BE2C (cell line): ENCODE measurements at places on chromosomes 4 and X.
A peak's percentile ranks its signal among the peaks of the same experiment; 100 is the strongest.

- DNase-seq = peak; percentile 99
These were observed at the start of gene UGDH for GRCh38 chr4:39527296-39528060. Gene UGDH (minus strand): TSS chr4:39527439. CDS start chr4:39521512, 5,927 bp downstream.

DNA sequence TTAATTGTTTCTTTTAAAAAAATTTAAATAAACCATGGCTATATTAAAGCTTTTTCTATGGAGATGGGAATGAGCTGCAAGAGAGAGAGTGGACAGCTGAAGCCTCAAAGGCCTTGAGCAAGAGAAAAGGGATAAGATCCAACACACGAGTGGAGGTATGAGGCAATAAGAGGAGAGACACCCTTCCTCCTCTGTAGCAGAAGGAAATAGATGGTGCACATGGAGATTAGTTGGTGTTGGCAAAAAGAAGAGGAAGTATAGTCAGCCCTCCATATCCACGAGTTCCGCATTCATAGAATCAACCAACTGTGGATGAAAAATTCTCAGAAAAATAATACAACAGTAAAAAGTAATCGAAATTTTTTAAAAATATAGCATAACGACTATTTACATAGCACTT, 3.2 kb downstream of the CXorf38 start:
- no peak for DNase-seq

DNA sequence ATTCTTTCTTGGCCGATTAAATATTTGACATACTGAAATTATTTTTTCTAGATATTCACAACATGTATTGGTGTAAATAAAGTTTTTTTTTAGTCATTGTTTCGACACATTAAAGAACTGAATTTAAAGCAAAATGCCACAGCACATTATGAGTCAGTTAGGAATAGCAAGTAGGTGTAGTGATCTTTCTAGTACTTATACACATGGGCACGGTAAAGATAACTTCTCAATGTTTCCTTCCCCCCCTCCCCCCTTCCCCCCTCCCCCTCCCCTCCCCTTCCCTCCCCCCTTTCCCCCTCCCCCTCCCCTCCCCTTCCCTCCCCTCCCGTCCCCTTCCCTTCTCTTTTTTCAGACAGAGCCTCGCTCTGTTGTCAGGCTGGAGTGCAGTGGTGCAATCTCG, 1269.9 kb downstream of the ADGRL3 start:
- DNase-seq = no peak

- no peak for DNase-seq
These were observed 106.3 kb downstream of the FAM53A start for GRCh38 chr4:1577822-1578217.

GRCh38 chr4:10226756-10227155, 110.2 kb upstream of the WDR1 start:
- no peak for DNase-seq

DNA sequence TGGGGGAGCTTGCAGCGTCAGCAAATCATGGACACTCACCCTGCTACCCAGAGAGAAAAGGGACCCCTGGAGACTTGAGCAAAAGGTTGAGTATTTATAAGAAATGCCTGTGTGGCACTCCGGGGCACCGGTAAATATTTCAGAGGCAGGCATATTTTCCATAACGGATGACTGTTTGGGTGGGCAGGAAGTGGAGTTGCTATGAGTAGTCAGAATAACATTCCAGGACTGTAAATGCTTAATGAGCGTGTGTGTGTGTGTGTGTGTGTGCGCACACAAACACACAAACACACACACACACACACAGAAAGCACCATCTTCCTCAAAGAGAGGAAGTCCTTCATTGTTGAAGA, 74.6 kb downstream of the MXRA5 start:
- DNase-seq = no peak

GRCh38 chr4:138405934-138406567, 163.9 kb upstream of the SLC7A11 start:
- no peak for DNase-seq

DNA sequence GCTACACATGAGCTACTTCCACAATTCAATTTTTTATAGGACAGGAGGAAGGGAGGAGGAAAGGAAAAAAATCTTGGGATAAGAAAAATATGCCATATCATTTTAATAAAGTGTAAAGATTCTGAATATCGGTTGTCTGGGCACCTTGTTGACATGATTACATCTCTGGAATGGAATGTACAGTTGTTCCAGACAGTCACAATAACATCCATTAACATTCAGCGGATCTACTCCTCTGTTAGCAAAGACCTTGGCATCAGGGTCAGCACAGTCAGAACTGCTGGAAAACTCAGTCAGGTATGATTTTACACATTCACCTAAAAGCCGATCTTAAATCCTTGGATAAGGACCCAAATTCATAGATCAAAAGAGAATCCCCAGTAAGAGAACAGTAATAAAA, 85.4 kb upstream of the ARMCX2 start:
- no peak for DNase-seq

DNA sequence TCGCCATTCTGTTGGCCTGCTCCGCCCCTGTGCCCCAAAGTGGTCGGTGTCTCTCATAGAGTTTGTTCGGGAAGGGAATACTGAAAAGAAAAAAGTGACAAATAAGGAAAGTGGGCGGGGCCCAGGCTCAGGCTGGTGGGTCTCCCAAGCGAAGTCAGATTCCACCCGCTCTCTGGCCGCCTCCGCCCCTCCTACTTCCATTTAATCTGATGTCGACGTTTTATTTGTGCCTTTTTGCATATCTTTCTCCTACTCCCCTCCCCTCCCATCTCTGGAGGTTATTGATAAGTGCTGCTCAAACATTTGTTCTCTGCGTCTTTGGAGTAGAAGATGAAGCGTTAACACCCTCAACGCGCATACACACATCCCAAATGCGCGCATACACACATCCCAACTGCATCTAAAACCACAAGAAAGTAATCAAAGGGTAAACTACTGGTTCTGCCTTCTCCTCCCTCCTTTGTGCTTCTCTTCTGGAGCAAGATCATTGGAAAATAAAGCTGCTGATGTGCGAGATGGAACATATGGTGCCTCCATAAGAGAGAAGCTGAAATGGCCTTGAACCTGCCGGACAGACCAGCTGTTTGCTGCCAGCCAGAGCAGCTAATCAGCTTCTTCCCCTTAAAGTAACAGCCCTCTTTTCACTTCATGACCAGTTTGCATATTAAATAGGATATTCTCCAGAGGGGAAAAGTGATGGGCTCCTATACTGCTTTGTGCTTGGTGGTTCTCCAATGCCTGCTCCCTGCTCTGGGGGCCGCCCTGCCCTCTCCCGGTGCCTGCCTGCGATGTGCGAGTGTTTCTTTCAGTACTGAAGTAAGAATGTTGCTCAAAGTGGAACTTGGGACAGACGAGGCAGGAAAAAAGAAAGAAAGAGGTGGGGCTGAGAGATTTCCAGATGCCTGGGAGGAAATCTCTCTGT, 3.1 kb downstream of the MAMLD1 start:
- DNase-seq = no peak

DNA sequence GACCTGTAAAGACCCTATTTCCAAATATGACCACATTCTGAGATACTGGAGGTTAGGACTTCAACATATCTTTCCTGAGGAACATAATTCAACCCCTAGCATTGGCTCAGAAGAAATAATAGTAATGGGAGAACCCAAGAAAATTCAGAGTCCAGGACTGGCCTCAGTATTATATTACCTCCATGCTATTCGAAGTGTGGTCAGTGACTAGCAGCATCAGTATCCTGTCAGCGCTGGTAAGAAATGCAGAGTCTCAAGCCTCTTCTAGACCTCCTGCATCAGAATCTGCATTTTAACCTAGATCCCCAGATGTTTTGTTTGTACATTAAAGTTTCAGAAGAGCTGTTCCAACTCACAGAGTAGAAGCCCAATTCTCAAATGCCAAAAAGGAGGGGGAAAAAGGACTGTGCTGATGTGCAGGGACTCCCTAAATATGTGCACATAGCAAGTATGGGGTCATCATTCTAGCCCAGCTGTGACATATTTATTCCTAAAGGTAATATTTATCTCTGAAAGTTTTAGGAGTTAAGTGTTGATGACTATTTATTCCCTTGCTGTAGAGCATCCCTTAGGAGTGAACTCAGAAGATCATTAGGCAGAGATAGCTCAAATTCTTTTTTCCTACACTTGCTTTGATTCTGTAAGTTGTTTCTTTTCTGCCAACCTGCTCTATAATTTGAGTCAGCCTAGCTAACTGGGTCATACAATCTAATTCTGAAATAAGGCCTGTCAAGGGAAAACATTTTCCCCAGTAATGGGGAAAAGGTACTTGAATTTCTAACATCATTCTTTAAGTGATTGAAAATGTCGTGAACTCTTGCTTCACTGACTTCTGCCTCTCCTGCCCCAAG, 361.9 kb downstream of the ARHGAP24 start:
- no peak for DNase-seq

DNA sequence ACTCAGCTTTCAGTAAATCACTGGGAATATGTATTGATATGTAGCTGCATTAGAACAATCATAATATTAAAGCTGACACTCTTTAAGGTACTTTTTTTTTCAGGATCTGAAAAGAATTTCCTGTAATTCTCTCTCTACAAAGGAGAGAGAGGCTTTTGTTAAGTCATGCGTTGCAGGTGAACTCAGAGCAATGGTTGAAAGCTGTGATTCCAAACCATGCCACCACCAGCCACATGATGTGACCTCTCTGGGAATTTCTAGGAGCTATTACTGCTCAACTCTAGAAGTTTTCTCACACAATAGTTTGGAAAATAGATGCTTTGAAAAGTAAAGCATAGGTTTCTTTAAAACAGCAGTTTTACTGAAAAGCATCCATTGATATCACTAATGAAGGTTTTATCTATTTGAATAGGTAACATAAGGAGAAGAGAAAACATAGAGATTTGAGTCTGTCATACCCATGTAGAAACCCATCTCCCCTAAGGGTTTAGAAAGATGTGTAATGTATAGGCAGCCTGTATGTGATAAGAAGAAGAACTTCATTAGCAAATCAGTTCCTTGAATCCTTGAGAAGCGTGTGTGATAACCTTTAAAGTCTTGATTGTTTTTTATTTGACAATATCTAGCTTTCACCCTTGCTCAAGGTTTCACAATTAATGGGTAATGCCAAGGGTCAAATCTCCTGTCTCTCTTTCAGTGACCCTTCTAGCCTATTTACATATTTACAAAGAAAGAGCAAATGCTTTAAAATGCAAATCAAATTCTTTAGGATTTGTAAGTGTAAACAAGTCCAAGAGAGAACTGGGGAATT, 161.0 kb upstream of the ANKRD50 start:
- no peak for DNase-seq

- DNase-seq = peak; percentile 8
These were observed 718 bp downstream of the SPIN3 start for GRCh38 chrX:56994375-56995270.

DNA sequence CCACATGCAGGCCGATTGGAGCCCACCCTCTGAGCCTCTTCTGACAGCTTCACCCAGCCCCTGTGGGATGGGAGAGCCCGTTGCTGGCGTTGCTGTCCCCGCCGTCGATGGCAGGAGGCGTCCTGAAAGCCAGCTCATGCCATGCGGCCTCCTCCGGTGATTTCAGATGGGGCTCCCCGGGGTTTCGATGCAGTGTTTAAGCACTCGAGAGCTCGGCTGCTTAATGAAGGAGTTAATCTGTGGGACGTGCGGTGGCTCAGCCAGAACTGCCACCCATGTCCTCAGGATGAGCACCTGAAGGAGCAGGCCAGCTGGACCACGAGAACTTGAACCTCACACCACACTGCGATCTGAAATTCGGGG, 95.6 kb downstream of the SORCS2 start:
- DNase-seq = no peak

GRCh38 chrX:36568946-36569345, 439.2 kb upstream of the FAM47C start:
- no peak for DNase-seq

GRCh38 chr4:143348233-143349077, 11.8 kb downstream of the GAB1 start:
- no peak for DNase-seq

DNA sequence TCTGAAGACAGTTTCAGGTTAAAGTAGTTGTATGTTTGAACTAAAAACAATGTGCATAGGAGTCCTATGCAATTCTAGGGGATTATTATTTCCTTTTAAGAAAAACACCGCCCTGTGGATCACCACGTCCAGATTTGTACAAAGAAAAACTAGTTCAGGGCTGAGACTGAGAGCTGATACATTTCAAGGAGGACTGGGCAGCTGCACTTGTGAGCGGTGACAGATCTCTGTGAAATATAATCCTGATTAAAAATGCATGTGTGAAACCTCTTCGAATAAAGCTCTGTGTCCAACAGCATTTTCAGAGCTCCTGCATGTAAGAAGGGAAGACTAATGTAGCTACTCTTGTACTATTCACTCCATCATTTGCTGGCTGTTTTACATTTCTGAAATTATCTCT, 365.8 kb upstream of the PITX2 start:
- DNase-seq = no peak

DNA sequence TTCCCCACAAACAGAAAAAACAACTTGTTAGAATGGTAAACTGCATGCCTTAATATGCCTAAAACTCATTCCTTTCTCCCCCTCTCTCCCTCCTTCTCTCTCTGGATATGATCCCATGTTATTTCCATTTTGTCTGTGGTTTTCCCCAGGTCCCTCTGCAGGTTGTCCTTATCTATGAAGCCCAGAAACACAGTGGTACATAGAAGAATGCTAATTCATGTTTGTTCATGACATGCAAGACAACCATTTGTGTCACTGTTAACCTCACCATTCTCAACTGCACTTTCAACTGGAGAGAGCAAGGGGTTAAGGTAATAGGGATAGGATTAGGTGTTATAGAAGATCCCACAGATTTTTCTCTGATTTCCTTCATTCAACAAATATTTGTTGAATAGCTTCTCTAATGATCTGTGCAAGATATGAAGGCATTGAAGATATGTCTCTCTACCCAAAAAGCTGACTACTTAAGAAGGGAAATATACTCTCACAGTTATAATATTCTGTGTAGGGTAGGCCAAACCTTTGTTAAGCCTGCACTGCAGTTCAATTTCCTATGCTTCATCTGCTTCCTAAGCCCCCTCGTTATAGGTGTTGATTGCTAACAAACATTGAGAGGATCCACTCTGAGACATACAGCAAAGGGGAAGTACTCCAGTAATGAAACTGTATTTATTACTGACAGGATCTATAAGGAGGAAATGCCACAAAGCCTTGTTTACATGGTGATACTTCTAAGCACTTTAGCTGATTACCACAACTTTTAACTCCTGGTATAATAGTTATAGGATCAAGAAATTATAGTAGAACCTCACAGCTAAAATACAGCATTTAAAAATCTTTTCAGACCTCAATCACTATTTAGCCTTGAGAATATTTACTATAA, 96.1 kb downstream of the FRYL start:
- no peak for DNase-seq

DNA sequence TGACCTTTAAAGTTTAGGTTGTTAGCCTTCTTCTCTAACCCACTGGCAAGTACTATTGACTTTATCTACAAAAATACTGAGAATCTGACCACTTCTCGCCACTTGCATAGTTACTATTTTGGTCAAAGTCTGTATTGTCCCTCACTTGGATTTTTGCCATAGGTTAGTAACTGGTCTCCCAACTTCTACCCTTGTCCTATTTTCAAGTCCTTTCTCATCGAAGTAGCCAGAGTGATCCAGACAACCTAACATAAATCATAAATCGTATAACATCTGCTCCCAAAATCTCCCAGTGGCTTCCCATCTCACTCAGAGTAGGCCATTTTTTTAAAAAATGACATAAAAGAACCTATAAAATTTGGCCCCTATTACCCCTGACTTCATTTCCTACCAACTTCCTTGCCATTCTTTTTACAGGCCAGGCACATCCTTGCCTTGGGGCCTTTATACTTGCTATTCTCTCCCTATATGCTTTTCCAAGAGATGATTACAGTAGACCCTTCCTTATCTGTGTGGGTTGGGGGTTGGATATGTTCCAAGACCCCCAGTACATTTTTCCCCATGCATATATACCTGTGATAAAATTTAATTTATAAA, 29.0 kb downstream of the WDFY3 start:
- no peak for DNase-seq

GRCh38 chrX:9339603-9340491, 125.0 kb upstream of the TBL1X start:
- DNase-seq = peak; percentile 45
